ENCODE measurements at places on chromosomes 4 and X. TPM values are rescaled to one million over a fixed set of nuclear protein-coding genes. Genes with fewer than 3 reads are reported as not detected.

GRCh38 chr4:75654905-75655304, 18.3 kb downstream of the G3BP2 start:
- no peak overlapping the region for H3K27ac ChIP-seq
- no peaks in the 10 kb centered on the region for H3K4me1 ChIP-seq
- DNase-seq: no peak
- no peaks in the 10 kb centered on the region for H3K27me3 ChIP-seq
- no peaks in the 10 kb centered on the region for H3K36me3 ChIP-seq

RNF128 gene
- not detected for total RNA-seq

DNA sequence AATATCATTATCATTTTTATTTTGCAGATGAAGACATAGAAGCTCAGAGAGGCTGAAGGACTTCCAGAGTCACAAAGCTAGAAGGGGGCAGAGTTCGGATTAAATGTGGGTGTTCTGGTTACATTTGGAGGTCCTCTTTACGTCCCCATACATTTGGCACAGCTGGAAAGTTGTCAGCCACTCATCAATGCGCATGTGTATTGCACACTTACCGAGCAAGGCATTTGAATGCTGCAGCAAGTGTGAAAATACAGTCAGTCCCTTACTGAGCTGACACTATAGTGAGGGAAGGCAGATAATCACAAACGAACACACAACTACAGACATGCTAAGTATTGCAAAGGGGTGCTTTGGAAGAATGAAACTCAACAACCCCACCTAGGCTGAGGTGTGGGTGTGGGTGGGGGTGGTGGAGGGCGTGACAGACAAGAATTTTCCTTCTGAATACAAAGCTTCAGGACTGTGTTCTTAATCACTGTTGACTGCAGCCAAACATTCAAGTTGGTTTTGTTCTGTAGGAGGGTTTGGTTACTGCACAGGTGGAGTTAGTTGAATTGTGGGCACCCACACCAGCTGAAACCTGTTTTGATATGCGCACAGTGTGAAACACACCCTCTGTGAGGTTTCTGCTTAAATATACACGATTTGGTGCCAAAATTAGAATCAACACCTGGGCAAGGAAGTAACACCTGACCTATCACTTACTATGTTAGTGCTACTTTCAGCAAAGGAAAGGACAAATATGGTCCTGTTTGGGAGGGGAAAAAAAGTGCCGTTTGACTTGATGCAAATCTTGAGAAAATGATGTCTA, 72.4 kb downstream of the COQ2 start:
- H3K36me3 ChIP-seq: no peaks in the 10 kb centered on the region
- H3K4me3 ChIP-seq: no peak overlapping the region
- no peaks in the 10 kb centered on the region for H3K27me3 ChIP-seq
- no peak for DNase-seq
- H3K4me1 ChIP-seq: no peaks in the 10 kb centered on the region

- H3K4me3 ChIP-seq: no peak overlapping the region
- no peak for DNase-seq
- no peaks in the 10 kb centered on the region for H3K27me3 ChIP-seq
These were observed 717.0 kb downstream of the CCSER1 start for GRCh38 chr4:90844241-90844640.

ODAPH gene
- not detected for total RNA-seq

All from aorta (tissue), 5 donors.